ENCODE measurements at places on chromosomes 1 and 21.

GRCh38 chr1:196148367-196148970 is 459.8 kb downstream of the KCNT2 start:
- no peak for DNase-seq

GRCh38 chr1:201125019-201125418 is 2.0 kb downstream of the ASCL5 start:
- DNase-seq: no peak

GRCh38 chr1:40951943-40952743 is 27.4 kb upstream of the CTPS1 start:
- DNase-seq: peak; percentile 66

DNA sequence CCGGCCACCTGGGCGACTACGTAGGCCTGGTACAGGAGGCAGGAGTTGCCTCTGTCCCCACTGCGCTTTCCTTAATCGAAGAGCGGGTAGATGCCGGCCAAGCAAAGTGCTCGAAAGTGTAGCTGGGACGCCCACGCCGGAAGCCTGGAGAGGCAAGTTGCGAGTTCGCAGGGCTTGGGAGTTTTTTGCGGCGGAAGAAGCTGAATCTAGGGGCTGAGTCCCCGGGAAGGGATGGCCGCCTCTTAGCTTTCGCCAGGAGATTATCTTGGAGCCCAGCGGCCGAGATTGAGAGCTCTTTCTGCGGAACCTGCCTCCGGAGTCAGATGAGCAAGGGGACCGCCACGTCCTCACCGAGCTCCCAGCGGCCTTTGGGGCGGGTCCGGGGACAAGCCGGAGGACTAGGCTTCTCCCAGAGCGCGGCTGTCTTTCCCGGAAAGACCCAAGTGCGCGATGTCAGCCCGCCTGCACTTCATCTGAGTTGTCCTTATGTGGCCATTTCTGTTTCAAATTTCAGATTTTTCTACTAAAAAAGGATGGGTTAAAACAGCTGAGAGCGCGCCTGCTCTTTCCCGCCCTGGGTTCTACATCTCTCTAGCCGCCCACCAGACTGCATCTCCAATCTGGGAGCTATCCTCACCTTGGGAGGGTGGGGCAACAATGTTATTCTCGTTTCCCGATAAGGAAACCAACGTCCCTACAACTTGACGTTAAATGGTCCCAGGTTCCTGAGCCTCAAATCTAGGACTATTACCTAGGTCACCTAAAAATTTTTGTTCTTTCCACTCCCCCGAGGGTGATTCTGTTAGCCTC is 12.4 kb upstream of the TBX15 start:
- no peak for DNase-seq

DNA sequence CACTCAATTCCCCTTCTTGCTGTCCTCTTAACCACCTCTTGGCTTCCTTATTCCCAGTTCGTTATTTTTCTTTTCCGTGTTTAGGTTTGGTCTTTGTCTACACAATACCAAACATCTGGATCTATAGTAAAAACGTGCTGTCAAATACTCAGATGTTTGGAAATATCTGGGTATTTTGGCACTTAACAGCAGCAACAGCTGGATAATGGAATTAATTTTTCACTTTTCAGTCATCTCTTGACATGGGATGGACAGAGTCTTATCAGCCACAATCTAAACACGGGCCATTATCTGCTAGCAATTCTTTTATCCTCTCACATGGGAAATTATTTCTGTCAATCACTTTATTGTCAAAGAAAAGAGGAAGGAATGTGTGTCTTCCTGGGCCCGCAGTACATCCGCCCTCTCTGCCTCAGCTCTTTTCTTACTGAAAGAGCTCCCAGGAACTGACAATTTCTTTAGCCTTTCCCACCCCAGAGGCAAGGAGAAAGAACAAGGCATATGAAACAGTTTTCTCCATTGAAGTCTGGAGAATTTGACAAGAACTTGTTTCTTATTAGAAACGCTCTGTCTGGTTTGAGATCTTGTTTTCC is 13.4 kb downstream of the NHLH2 start:
- DNase-seq: no peak

- DNase-seq: peak; percentile 70
Observed at GRCh38 chr21:43758111-43758641, 17.9 kb downstream of the CSTB start.

DNA sequence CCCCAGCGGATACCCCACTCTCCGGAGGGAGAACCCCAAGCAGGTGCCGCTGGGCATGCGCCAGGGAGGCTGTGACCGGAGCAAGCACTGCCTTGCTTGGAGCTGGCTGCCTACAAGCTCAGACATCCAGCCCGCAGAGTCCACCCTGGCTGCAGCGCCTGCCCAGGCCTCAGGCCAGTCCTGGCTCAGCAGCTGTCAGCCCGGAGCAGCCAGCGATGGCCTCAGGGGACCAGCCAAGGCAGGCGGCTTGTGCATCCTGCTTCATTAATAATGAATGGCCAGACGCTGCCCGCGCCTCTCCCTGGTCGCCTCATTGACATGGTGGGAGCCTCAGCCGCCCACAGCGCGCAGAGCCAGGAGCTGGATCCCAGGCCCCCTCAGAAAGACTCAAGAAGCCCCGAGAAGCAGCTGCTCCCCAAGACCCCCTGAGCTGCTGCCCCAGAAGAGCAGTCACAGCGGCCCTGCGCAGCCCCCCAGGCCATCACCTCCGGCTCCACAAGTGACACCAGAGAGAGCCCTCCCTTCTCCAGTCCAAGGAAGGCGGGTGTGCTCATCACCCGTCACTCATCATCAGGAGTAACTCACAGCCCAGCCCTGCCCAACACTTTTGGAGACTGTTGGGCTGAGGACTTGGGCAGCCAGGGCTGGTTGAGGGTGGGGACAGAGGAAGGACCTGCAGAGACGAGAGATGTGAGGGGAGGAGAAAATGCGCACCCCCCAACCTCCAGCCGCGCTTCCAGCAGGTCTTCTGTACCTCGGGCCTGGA is 19.6 kb downstream of the KCNAB2 start:
- no peak for DNase-seq

GRCh38 chr1:59071289-59071688 is 225.6 kb upstream of the FGGY start:
- no peak for DNase-seq

DNA sequence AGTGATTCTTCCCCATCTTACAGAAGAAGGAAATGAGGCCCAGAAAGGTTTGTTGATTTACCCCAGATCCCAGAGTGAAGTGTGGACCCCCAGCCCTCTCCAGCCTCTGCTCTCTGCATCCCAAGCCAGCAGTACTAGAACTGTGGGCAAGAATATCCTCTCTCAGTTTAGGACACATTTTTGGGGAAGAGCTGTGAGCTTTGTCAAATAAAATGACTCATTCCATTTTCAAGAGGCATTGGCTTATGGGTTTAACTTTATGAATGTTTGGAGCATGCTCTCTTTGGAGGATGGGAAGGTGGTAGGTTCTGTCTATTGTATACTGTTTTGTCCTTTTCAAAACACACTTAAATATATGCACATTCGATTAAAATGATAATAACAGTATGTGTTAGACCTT is 70.6 kb upstream of the CNTN2 start:
- DNase-seq: no peak

DNA sequence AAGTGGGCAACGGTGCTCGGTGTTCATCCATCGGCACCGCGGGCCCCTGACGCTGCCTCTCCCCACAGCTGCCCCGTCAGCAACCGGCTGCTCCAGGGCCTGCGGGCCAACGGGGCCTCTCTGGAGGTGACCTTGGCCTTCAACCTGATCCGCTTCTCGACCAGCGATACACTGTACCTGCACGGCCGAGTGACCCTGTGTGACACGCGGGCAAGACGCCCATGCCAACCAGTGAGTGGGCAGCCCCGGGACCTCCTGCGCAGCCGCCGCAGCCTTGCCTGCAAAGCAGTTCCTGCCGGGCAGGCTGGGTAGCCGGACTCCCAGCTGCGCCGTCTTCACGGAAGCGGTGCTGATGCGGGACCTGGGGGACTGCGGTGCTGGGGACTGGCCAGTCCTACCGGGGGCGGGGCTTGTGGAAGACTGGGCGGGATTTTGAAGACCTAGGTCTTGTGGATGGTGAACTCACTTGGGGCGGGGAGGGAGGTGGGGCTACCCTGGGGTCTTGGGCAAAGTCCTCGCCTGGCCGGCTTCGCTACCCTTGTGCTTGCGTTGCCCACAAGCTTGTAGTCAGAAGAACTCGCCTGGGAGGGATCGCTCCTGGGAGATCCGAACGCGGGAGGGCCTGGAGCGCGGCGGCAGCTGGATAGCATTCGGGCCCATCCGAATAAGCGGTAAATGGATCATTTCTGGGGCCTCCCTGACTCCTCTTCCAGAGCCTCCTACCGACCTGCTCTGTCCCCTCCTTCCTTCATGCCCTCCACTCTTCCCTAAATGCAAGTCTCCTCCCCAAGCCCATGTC is 8.8 kb upstream of the CEP85 start:
- DNase-seq: peak; percentile 75

- DNase-seq: no peak
Observed at GRCh38 chr1:29962336-29962735, 726.0 kb downstream of the PTPRU start.

DNA sequence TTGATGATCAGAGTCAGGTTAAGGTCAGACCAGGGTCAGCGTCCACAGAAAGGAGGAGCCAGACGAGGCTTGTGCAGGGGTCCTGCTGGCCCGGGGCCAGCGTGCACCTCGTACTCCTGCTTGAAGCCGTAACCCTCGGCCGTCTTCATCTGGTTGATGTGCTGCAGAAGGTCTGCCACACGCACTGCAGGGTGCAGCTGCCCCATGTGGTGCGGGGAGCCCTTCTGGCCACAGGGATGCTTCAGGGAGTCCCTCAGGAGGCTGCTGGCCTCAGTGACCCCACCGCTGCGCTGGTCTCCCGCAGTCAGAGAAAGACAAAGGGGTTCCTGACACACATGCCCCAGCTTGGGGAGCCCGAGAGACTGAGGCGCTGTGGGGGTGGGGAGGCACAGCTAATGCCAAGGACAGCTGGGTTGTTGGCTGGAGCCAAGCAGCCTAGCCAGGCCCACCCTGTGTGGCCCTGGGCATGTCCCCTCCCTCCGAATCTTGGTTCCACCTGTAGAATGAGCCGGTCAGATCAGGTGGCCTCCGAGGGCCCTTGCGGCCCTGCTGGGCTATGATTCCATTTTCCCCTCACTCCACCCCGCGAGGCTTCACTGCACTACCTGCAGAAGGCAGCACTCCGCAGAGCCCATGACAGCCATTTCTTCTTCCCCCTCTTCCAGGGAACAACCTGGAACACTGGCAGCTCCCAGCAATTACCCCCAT is 251.9 kb downstream of the PTPRU start:
- no peak for DNase-seq

DNA sequence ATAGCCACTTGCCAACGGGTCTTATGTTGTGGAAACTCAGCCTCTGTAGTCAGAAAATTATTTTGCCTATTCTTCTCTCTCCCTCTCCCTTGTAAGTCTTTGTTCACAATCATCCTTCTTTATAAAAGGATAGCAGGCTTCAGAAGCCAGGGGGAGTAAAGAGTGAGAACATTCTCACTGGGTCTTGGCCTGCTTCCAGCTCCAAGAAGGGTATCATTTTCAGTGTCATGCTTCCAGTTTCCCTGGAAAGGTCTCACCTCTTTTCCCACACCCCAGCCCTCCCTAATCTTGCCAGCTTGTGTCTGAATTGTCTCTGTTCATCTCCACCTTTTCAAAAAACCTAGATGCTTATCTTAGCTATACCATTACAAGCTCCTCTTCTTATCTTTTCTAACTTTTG is 346.2 kb upstream of the LRRC7 start:
- no peak for DNase-seq

DNA sequence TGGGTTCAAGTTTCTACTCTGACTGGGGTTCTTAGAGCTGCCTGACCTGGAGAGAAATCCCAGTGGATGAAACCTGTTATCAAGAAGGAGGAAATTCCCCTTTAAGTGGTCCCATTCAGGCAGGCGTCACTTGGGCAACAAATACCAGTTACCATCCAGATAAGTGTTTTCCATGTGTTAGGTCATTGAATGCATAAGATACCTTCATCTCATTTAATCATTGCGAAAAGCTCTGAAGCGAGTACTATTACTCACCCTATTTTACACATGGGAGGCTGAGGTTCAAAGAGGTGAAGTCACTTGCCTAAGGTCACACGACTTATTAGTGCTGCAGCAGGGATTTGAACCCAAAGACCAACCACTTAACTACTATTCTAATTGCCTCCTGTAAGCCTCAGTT is 45.5 kb upstream of the RPL11 start:
- no peak for DNase-seq

- no peak for DNase-seq
Observed at GRCh38 chr1:57407928-57408327, 15.9 kb downstream of the DAB1 start.

- no peak for DNase-seq
Observed at GRCh38 chr1:55517036-55517435, 301.9 kb upstream of the USP24 start.

- DNase-seq: no peak
Observed at GRCh38 chr1:201896951-201897391, 8.3 kb downstream of the SHISA4 start.

DNA sequence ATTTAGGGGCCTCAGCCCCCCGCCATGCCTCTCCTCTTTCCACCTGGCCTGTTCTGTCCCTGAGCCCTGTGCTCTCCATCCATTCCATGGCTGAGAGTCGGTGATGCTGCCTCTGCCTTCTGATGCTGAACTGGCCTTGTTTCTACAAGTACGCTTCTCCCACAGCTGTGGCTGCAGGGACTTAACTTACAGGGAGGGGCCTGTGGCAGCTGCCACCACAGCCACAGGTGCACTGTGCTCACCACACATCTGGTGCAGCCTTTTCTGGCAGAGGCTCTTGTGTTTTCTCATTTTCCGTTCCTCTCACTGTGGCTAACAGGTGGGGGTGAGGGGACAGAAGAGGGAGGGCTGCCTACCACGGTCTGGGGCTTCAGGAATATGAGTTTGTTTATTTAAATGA is 4.2 kb downstream of the FMO1 start:
- DNase-seq: peak; percentile 59

DNA sequence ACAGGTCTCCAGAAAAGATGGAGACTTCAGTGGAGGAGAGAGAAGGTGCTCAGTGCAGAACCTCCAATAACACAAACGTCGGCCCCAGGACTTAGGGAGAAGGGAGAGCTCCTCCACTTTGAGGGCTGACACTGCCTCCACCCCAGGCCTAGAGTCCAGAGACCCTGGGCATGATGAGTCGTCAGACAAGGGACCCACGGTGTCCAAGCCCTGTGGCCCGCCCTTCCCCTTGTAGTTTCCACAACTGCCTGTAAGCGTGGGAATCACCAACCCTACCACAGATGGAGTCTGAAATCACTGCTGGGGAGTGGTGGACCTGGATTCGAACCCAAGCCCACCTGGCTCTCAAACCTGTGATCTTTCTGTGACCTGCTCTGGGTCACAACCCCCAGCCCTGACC is 281.1 kb downstream of the NPHP4 start:
- DNase-seq: no peak

GRCh38 chr21:38669186-38669585 is 136.5 kb upstream of the ETS2 start:
- no peak for DNase-seq
